ENCODE measurements at places on chromosomes 1 and 21. TPM values are rescaled to one million over a fixed set of nuclear protein-coding genes. Genes with fewer than 3 reads are reported as not detected.

DNA sequence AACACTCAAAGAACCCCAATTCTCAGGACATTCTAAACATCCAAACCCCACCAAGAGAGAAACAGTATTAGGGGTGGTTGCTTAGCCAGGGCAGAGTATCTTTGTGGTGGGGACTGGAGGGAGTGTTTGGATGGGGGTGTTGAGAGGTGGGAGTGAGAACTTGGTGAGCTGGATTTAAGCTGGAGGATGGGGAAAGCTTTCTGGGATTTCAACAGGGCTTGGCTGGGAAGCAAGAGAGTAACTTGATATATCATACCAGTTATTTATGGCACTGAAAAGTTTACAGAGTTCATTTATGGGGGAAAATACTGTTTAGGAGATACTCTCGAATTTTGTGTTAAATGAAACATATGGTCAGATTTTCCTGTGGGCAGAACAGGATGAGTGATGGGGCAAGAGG lies 6.8 kb upstream of the CNIH3 start:
- no peak for DNase-seq

GRCh38 chr1:157092831-157093230 lies 6.8 kb downstream of the ETV3L start:
- DNase-seq = no peak

DNA sequence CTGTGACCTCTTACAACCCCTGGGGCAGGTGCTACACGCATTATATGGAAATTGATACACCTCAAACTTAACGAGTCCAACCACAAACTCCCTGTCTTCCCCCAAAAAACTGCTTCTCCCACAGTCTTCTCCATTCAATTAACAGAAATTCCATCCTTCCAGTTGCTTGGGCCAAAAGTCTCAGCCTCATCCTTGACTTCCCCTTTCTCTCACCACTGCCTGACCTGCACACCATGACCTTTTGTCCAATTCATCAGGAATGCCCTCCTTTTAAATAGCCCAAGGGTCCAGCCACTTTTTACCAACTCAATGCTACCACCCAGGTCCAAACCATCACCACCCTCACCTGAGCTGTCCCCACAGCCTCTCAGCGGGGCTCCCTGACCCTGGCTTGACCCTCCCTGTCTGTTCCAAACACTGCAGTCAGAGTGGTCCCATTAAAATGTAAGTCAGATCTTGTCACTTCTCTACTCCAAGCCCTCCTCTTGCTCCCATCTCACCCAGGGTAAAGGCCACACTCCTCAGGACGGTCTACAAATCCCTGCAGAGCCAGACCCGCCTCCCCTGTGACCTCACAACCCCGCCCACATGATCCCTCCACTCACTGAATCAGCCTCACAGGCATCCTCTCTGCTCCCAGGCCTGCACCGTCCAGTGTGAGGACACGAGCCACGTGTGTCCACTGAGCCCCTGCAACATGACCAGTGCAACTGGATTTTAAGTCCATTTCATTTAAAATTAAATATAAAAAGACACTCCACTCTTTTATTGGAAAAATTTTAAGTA lies 18.5 kb downstream of the KCNN3 start:
- DNase-seq = peak; percentile 32

GRCh38 chr1:232968391-232968790 lies 18.0 kb downstream of the NTPCR start:
- no peak for DNase-seq

DNA sequence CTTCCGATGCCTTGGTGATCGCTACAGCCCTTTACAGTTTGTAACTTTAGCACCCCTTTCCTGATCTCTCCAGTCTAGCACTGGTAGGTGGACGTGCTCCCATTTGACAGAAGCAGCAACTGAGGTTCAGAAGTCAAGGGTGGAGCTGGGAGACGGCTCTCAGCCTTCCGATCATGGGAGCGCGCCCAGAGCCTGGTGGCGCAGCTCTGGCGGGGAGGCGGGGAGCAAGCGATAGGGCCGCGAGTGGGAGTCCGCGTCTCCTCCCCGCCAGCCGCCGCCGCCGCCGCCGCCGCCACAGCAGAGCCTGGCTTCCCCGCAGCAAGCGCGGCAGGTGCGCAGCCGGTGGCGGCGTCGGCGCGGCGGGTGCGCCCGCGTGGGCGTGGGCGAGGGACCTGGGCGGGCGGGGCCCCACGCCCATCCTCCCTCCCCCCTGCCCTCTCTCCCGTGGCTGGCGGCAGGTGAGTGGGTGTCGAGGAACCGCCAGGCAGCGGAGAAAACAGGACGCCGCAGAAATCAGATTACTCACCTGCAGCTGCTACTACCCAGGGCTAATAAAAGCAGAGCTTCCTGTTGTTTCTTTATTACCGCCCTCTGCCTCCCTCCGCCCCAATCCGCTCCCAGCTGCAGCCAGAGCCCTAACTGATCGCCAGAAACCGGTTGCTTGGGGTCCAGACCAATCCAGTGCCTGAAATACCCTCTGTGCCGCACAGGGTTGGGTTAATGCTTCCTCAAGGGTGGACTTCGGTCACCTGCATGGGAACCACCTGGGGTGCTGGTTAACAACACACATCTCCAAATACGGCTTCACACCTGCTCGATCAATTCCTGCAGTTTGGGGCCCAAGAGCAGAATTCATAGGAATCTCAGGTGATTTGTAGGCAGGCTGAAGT lies 60.2 kb upstream of the ID3 start:
- no peak for DNase-seq

DNA sequence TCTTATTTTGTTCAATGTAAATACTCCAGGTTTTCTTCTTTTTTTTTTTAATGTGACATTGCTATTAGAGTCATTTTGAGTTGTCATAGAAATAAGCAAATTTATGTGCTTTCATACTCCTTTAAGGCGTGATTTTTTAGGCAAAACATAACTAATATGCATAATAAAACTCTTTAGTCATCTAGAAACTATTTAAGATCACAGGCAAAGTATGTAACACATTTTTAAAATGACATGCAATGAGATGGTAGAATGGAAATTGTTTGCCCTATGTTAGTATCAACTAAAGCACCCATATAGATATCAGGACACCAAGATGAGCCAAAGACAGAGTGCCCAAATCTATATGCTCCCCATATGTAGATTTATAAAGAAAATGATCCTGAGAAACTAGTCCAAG lies 41.5 kb upstream of the SGIP1 start:
- no peak for DNase-seq

C1orf94 gene
- not detected for total RNA-seq

DNA sequence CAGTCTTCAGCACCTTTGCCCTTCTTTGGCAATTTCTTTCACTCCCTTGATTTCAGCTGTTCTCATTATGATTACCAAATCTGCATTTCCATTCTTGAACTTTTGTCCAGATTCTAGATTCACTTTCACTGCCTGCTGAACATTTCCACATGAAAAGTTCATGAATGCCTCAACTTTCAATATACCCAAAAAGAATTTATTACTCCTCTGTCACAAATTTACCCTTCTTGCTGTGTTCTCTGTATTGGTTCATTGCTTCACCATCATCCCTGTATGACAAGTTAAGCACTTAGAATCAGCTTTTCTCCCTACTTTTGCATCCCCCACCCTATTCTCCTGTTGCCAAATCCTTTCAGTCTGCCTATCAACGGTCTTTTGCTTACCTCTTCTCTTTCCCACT lies 112.6 kb upstream of the PKN2 start:
- no peak for DNase-seq

DNA sequence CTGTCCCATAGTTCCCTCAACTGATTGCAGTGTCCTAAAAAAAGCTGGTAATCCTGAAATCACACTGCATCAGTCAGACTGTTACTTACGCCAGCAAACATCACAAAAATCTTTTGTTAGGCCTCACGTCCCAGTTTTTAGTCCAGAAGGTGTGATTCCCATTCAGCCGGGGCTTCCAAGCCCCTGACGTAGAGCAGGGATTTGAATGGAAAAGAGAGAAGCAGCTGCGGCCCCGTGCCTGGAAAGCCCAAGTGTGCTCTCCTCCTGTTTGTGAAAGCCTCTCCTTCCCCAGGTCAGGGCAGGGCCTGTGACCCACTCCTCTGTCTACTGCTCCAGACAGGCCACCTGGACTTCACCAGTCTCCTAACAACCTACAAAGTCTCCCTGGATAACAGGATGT lies 20.7 kb downstream of the KCNA10 start:
- DNase-seq = no peak

GPR153 gene
- 28.1 TPM for total RNA-seq

- no peak for DNase-seq
These were observed 90.0 kb downstream of the VWA5B1 start for GRCh38 chr1:20380616-20381035.

BNIPL gene
- total RNA-seq = 0.79 TPM

NHLH1 gene
- 10.6 TPM for total RNA-seq

DNA sequence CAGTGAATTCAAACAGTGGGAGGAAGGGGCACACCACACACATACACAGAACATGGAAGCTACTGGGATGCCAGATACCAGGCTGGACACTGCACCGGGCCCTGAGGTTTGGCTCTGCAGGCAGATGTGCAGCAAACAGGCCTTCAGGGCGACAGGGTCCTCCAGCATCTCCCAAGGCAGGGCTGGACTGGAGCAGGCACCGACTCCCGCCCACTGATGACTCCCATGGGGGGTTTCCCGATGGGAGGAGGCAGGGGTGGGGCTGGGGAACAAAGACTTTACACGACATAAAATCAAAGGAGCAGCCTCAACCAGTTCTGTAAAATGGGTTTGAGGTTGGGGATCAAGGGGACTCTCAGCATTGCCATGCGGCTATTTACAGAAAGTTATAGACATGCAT lies 118.1 kb downstream of the SYT2 start:
- DNase-seq = no peak

- no peak for DNase-seq
These were observed 74.8 kb downstream of the MTR start for GRCh38 chr1:236869911-236870310.

- no peak for DNase-seq
These were observed 5.6 kb upstream of the PTCH2 start for GRCh38 chr1:44848456-44849181.

DNA sequence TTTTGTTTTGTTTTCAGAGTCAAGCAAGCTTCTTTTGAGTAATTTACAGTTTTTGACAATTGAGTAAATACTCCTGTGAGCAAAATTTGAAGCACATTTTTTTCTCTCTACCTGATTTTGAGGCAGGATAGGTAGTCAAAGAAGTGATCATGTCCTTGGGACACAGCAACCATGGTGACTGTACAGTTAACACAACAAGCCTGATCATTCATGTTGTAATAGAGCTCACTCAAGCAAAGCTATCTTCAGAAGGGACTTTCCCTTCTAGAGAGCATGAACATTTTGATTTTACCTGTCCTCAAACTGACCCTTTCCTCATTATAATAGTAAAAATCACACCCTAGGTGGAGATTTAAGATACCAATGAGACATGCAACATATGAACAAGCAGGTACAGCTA lies 126.5 kb upstream of the KCNK1 start:
- no peak for DNase-seq

IL12RB2 gene
- total RNA-seq = 0.36 TPM

DNA sequence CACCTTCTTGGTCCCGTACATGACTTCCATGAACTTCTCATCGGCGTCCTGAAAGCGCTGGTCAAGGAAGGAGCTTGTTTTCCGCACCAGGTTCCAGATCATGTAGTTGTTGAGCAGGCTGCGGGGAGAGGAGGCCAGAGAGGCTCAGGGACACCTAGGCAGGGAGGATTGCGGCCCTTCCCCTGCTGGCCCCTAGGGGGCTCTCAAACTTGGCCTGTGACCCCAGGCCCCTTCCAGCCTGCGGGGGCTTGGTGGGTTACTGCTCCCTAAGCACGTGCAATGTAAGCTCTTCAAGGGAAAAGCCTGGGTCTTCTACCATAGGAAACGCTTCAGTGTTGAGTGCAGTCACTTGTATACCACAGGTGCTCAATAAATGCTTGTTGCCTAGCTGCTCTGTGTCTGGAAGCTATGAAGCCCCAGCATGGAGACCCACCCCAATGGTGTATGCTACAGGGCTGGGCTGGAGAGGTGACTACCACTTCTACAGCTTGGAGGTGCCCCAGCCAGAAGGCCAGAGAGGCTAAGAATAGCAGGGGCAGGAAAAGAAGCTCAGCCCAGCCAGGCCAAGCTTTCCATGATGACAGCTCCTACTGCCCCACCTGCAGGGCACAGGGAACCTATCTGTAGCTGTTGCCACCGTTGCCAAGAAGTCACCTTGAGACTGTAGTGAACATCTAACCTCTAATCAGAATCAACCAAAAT lies 45.1 kb downstream of the ECE1 start:
- no peak for DNase-seq

DNA sequence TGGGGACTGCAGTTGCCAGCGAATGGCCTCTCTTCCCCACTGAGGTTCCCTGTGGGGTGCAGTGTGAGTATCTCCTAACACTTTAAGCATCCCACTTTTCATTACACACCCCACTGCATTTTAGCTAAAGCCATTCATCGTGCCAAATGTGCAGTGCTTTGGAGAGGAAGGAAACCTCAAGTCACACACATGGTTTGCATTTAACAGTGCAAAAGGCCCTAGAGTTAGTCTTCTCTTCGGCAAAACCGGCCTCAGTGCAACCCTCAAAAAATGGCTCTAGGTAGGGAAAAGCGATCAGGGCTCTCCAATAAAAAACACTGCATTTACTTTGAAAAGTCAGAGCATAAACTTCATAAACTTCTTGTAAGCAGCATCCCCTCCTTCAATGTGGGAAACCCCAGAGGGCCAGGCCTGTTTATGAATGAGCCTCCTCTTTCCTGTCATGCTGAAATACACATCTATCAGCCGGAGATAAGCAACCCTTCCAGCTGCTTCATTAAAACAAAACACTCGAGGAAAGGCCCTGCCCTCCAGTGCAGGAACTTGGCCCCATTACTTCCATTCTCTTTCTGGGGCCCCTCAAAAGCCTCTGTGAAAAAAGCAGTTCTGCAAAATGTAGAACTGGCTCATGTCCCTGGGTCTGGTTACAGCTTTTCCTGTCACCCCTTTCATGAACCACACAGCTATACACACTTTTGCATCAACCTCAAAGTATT lies 184.0 kb downstream of the CDC7 start:
- DNase-seq = no peak

AXDND1 gene
- 0.64 TPM for total RNA-seq

S1PR1 gene
- total RNA-seq = 20.9 TPM

- no peak for DNase-seq
These were observed 611.9 kb upstream of the ADAMTS5 start for GRCh38 chr21:27578741-27579265.

GRCh38 chr1:225480825-225481434 lies 53.1 kb upstream of the LBR start:
- peak; percentile 48 for DNase-seq

- DNase-seq = no peak
These were observed 60.0 kb upstream of the C1orf105 start for GRCh38 chr1:172360511-172360910.

GCSAML gene
- not detected for total RNA-seq

GRCh38 chr1:20497506-20497905 lies 10.4 kb downstream of the MUL1 start:
- DNase-seq = no peak
